ENCODE measurements at places on chromosomes 2 and 18. TPM values are rescaled to one million over a fixed set of nuclear protein-coding genes. Genes with fewer than 3 reads are reported as not detected.

Gene REG3A
- total RNA-seq = not detected

GRCh38 chr18:54616220-54616848 lies 25.3 kb downstream of the DYNAP start:
- H3K27me3 ChIP-seq = no peaks in the 10 kb centered on the region
- no peak overlapping the region for H3K4me3 ChIP-seq
- H3K27ac ChIP-seq = no peak overlapping the region

Gene SCYGR1
- total RNA-seq = not detected

Gene CCNYL1
- total RNA-seq = 15.6 TPM

- peaks cover 55% of the 10 kb centered on the region for H3K4me1 ChIP-seq
- H3K4me3 ChIP-seq = no peak overlapping the region
- H3K27ac ChIP-seq = no peak overlapping the region
Measured at GRCh38 chr2:62202019-62202722, 6.3 kb downstream of the B3GNT2 start.

DNA sequence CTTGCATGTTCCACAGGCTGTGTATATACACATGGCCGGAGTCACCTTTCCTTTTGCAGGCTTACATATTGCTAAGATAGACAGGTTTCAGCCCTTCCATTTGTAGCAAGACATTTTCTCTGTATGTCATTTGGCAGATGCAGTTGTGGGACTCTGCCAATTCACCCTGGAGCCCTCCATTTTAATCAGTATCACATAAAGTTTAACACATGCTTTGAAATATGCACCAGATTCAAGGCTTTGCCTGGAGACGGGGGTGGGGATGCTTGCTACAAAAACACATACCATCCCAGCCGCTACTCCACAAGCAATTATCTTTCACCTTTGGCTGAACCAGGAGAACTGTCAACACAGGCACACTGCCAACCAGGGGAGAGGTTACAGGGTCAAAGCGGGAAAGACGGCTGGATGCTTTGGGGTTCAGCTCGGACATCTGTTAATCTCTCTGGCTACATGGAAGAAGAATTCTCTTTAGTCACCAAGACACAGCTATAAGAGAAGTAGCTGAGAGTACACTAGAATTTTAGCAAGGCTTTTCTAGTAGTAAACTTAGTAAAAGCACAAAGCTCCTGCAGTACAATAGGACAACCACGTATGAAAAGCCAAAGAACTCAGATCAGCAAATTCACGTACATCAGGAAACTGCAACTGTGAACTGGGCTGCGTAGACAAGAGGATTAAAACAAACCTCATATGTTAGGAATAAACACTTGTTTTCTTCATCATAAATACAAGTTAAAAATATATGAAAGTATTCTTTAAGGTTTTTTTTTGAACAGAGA lies 130.9 kb downstream of the EXOC6B start:
- peak overlapping the region; percentile 36 for H3K27ac ChIP-seq
- H3K4me1 ChIP-seq = peaks cover 42% of the 10 kb centered on the region

Gene AMER3
- total RNA-seq = not detected

- H3K36me3 ChIP-seq = no peaks in the 10 kb centered on the region
- no peaks in the 10 kb centered on the region for H3K4me1 ChIP-seq
- no peak overlapping the region for H3K4me3 ChIP-seq
- DNase-seq = no peak
- H3K27me3 ChIP-seq = no peaks in the 10 kb centered on the region
Measured at GRCh38 chr2:210814251-210815025, 258.0 kb downstream of the CPS1 start.

- no peaks in the 10 kb centered on the region for H3K27me3 ChIP-seq
- no peak overlapping the region for H3K27ac ChIP-seq
- H3K4me3 ChIP-seq = no peak overlapping the region
Measured at GRCh38 chr2:80007777-80008503, 296.6 kb downstream of the LRRTM1 start.

GRCh38 chr2:156279446-156280150 lies 52.9 kb downstream of the NR4A2 start:
- H3K4me3 ChIP-seq = no peak overlapping the region
- DNase-seq = no peak
- no peaks in the 10 kb centered on the region for H3K4me1 ChIP-seq
- no peaks in the 10 kb centered on the region for H3K36me3 ChIP-seq

Gene MRPL44
- 38.8 TPM for total RNA-seq

- H3K36me3 ChIP-seq = no peaks in the 10 kb centered on the region
- no peaks in the 10 kb centered on the region for H3K27me3 ChIP-seq
- H3K4me3 ChIP-seq = no peak overlapping the region
- H3K27ac ChIP-seq = no peak overlapping the region
Measured at GRCh38 chr2:110673201-110673600, 4.7 kb downstream of the BUB1 start.

- H3K27ac ChIP-seq = no peak overlapping the region
- no peak overlapping the region for H3K4me3 ChIP-seq
- DNase-seq = no peak
- H3K4me1 ChIP-seq = peaks cover 6% of the 10 kb centered on the region
- no peaks in the 10 kb centered on the region for H3K36me3 ChIP-seq
Measured at GRCh38 chr18:55432307-55433040, 155.5 kb downstream of the TCF4 start.

DNA sequence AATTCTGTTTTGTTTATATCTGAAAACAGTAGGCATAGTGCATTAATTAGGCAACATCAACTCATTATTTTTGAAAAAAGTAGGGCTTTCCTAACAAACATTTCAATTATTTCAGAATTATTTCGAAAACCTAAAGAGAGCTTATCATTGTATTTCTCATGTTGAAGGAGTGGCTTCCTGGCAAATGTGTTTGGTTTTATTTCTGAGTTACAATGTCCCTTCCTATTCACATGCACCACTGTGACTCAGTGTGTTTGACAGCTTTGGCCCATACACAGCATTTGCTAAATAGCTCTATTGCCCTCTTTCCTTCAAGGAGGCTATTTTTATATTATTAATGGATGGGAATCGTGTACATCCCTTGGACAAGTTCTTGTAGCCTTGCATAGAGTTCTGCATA lies 205.9 kb downstream of the PTGR3 start:
- no peak for DNase-seq
- no peak overlapping the region for H3K4me3 ChIP-seq
- H3K27ac ChIP-seq = no peak overlapping the region
- H3K4me1 ChIP-seq = no peaks in the 10 kb centered on the region
- no peaks in the 10 kb centered on the region for H3K36me3 ChIP-seq

GRCh38 chr2:219596954-219597551 lies 604 bp upstream of the STK11IP start:
- peak overlapping the region; percentile 95 for H3K27ac ChIP-seq
- H3K4me1 ChIP-seq = peaks cover 16% of the 10 kb centered on the region
- no peaks in the 10 kb centered on the region for H3K27me3 ChIP-seq
- DNase-seq = no peak

DNA sequence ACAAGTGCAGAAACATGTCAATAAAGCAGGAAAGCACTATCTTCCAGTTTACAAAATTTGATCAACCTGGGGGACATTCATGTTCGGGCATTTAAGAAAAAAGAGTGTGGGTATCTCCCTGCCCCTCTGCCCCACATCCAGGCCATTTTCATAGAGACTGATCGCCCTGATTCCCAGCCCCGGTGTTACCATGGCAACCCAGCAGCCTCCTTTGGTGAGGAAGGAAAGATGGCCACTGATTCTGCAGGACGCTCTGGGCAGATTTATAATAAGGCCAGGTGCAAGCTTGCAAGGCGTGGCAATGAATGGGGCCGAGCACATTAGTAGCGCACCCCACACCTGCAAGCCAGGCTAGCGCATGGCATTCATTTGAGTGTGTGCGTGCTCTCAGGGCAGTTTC lies 36.7 kb upstream of the ARL4C start:
- no peaks in the 10 kb centered on the region for H3K36me3 ChIP-seq
- no peak overlapping the region for H3K4me3 ChIP-seq
- no peaks in the 10 kb centered on the region for H3K27me3 ChIP-seq
- H3K27ac ChIP-seq = no peak overlapping the region

DNA sequence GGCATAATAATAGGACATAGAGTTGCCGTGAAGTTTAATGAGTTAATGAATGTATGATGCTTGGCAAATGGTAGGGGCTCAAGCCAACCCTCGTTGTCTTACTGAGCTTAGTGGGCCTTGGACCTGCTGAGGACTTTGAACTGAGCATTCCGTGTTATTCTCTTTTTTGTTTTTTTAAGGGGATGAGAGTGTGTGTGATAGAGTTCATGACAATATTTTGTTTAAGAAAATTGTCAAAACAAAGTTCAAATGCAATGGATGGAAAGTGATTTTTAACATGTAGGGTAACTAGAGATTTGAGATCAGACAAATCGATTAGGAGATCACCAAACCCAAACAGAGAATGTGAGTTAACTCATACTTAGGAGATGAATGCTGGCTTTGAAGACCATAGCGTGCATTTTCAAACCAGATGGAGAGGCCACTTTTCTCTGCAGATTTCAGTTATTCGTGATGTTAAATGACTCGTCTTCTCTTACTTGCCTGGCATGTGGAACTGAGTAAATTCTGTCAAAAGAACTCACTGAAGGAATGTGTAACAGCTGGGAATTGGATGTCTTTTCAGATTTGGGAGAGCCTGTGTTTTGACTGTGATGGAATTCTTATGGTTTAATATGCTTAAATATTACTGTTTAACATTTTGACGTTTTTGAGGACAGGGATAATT lies 88.7 kb downstream of the NEDD4L start:
- H3K36me3 ChIP-seq = no peaks in the 10 kb centered on the region
- H3K27me3 ChIP-seq = no peaks in the 10 kb centered on the region
- no peak for DNase-seq
- no peak overlapping the region for H3K4me3 ChIP-seq
- peaks cover 5% of the 10 kb centered on the region for H3K4me1 ChIP-seq
- H3K27ac ChIP-seq = no peak overlapping the region

DNA sequence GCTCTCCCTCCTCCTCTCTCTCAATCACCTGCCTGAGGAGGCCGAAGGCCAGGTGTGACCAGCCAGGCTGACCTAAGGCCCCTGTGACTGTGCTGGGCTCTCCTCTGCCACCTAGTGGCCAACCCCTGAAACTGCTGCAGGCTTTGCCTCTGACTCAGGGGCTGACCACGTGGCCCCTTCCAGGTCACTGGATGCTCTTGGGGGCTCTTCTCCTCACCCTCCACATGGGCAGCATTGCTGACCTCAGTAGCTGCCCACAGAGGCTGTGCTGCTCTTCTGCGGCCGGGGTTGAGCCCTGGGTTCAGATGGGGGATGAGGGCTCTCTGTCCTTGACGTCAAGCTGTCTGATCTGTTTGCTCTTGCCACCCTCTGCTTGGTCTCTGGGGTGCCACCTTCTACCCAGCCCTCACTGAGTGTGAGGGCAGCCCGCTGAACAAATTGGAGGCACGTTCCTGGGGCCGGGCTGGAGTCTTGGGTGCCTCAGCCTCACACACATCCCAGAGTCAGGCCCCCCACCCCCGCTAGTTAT lies 122.7 kb downstream of the TWIST2 start:
- no peaks in the 10 kb centered on the region for H3K36me3 ChIP-seq
- DNase-seq = no peak
- H3K27me3 ChIP-seq = peaks cover 20% of the 10 kb centered on the region
- no peaks in the 10 kb centered on the region for H3K4me1 ChIP-seq

DNA sequence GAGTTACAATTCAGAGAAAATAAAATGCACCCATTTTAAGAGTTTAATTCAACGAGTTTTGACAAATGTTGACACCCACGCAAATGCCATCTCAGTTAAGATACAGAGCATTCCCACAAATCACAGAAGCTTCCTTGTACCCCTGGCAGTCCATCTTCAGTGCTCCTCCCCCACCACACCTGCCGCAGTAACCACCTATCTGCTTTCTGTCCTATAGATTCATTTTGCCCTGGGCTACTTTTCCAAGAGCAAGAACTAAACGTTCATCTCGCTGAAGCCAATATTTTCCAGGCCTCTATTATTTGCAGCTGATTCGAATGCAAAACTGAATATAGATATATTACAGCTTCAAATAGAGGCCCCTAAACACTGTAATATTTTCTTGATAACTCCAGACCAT lies 13.4 kb upstream of the HPCAL1 start:
- peaks cover 33% of the 10 kb centered on the region for H3K4me1 ChIP-seq
- no peaks in the 10 kb centered on the region for H3K27me3 ChIP-seq
- DNase-seq = no peak
- no peak overlapping the region for H3K27ac ChIP-seq

GRCh38 chr2:28802975-28803429 lies 7.6 kb upstream of the SPDYA start:
- H3K27me3 ChIP-seq = no peaks in the 10 kb centered on the region
- H3K4me3 ChIP-seq = no peak overlapping the region
- no peaks in the 10 kb centered on the region for H3K4me1 ChIP-seq

DNA sequence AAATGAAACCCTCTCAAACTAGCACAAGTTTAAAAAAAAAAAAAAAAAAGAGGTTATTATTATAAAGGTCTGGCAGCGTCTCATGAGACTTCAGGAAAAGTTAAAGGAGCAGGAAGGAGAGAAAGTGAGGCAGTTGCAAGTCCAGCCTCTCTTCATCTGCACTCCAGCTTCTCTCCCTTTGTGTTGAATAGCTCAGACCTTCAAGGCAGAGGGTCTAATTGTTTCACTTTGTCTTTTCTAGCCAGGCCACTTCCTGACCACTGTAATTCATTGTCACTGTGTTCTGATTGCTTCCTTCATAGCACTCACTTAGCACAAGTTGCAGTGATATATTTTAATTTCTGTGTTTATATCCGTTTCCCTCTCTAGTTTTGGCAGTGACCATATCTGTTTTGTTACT lies 99.9 kb downstream of the SPATS2L start:
- no peak overlapping the region for H3K27ac ChIP-seq
- H3K36me3 ChIP-seq = no peaks in the 10 kb centered on the region
- H3K4me1 ChIP-seq = peaks cover 21% of the 10 kb centered on the region
- H3K27me3 ChIP-seq = no peaks in the 10 kb centered on the region
- DNase-seq = no peak
- H3K4me3 ChIP-seq = no peak overlapping the region

Gene SP140L
- total RNA-seq = 4.0 TPM

Gene MDH1B
- 1.00 TPM for total RNA-seq

- no peaks in the 10 kb centered on the region for H3K36me3 ChIP-seq
- no peaks in the 10 kb centered on the region for H3K4me1 ChIP-seq
- no peak overlapping the region for H3K4me3 ChIP-seq
- no peak for DNase-seq
- H3K27ac ChIP-seq = no peak overlapping the region
- H3K27me3 ChIP-seq = no peaks in the 10 kb centered on the region
Measured at GRCh38 chr2:114488841-114489530, 46.5 kb downstream of the DPP10 start.

DNA sequence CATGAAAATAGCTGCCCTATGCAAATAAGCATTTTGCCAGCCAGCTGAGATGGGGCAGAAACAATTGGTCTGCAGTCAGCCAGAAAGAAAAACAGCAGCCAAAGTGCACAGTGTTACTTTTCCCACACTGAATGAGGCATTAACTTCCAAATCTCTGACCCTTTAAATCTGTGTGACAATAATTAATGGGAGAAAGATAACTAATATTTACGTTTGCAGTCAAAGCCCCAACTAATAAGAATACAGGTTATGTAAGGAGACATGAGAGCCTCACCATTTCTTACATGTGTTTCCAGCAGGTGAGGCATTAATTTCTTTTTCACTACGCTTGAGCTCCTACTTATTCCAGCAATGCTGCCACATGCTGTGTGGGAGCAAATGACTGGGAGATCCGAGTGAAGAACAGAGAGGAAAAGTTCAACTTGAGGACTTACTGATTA lies 339.0 kb downstream of the SATB2 start:
- H3K27ac ChIP-seq = no peak overlapping the region
- H3K36me3 ChIP-seq = no peaks in the 10 kb centered on the region
- H3K4me3 ChIP-seq = no peak overlapping the region
- H3K4me1 ChIP-seq = no peaks in the 10 kb centered on the region
- no peaks in the 10 kb centered on the region for H3K27me3 ChIP-seq
- DNase-seq = no peak

Gene XRCC5
- total RNA-seq = 106 TPM

Gene ZAP70
- total RNA-seq = 0.29 TPM

GRCh38 chr2:227853204-227853629 lies 18.2 kb upstream of the DAW1 start:
- no peaks in the 10 kb centered on the region for H3K4me1 ChIP-seq
- H3K27me3 ChIP-seq = peaks cover 5% of the 10 kb centered on the region
- DNase-seq = no peak
- no peak overlapping the region for H3K4me3 ChIP-seq
- H3K27ac ChIP-seq = no peak overlapping the region
- H3K36me3 ChIP-seq = no peaks in the 10 kb centered on the region
